ENCODE measurements at places on chromosomes 2 and 18. TPM values are rescaled to one million over a fixed set of nuclear protein-coding genes. Genes with fewer than 3 reads are reported as not detected.

ITGB1BP1 gene
- 55.1 TPM for total RNA-seq

DNA sequence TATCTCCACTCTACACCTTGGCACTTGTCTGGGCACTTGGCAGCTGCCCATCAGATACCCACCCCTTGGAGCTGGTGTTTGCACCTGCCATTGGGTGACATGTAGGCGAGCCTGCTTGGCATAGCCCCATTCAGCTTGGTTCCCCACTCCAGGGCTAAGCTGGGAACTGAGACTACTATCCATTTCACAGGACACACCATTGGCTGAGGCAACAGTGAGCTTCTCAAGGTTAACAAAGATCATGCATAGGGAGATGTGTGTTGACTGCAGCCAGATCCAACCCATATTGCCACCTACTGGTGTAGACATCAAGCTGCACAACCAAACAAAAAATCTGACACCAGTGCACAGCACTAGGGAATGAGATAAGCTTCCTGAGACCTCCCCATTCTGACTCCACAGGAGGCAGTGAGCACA is 1389.8 kb upstream of the TMEFF2 start:
- no peaks in the 10 kb centered on the region for H3K4me1 ChIP-seq
- H3K27ac ChIP-seq: no peak overlapping the region
- H3K27me3 ChIP-seq: no peaks in the 10 kb centered on the region
- H3K36me3 ChIP-seq: no peaks in the 10 kb centered on the region

GDF7 gene
- 0.26 TPM for total RNA-seq

AGXT gene
- total RNA-seq: not detected

DNA sequence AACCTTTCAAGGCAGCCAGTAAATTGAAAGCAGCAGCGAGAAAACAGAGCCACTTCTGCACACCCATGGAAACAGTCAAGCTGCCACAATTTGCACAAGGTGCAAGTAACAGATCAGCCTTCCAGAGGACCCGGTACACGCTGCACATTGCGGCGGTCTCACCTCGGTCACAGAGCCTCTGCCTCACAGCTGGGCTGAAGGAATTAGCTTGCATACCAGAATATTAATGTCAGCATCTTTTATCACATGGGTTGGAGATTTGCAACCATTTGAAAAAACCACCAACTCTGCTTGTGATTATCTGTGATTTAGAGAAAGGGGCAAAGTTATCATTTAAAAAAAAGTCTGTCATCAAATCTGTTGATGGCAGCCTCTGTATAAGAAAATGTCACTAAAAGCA is 330.5 kb upstream of the TCF4 start:
- no peak overlapping the region for H3K27ac ChIP-seq
- H3K36me3 ChIP-seq: no peaks in the 10 kb centered on the region
- DNase-seq: no peak
- H3K4me3 ChIP-seq: no peak overlapping the region

DNA sequence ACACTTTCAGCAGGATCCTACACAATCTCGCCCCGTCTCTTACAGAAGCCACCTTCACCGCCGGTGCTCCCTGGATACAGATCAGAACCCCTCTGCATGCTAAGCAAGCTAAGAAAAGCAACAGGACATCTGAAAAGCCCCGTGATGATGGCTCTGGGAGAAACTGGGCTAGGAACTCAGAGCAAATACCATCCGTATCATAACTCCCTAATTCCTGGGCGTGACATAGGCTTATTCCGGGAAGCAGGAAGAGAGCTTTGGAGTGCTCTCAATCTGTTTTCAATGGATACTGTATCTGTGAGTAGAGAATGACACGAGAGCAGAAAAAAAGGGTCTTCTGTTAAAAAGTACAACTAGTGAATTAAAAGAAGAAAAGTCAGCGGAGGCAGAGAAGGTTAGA is 121.6 kb downstream of the SPP2 start:
- no peak overlapping the region for H3K4me3 ChIP-seq
- no peak overlapping the region for H3K27ac ChIP-seq
- H3K27me3 ChIP-seq: no peaks in the 10 kb centered on the region
- no peaks in the 10 kb centered on the region for H3K4me1 ChIP-seq
- DNase-seq: no peak
- no peaks in the 10 kb centered on the region for H3K36me3 ChIP-seq

- no peaks in the 10 kb centered on the region for H3K4me1 ChIP-seq
- no peaks in the 10 kb centered on the region for H3K27me3 ChIP-seq
- H3K27ac ChIP-seq: no peak overlapping the region
- no peak for DNase-seq
Measured at GRCh38 chr2:121326628-121327027, 41.6 kb upstream of the TFCP2L1 start.

DNA sequence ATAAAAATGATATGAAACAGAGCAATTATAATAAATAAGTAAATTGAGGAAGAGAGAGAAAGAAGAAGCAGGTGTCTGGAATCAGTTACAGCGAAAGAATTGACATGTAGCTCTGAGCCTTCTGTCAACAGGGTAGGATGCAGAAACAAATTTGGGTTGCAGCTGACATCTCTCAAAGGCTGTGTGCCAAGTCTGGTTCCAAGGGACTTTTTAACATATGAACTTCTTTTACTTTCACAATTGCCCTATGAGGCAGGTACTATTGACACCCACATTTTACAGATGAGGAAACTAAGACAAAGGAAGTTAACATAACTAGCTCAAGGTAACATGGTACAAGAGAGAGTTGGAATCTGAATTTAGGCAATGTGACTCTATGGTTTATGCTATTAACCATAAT is 260.0 kb downstream of the ASXL3 start:
- no peaks in the 10 kb centered on the region for H3K27me3 ChIP-seq
- no peak overlapping the region for H3K27ac ChIP-seq
- DNase-seq: no peak
- no peaks in the 10 kb centered on the region for H3K4me1 ChIP-seq
- no peak overlapping the region for H3K4me3 ChIP-seq

GRCh38 chr2:30209227-30209626 is 22.1 kb upstream of the LBH start:
- no peaks in the 10 kb centered on the region for H3K36me3 ChIP-seq
- no peak overlapping the region for H3K27ac ChIP-seq
- DNase-seq: peak; percentile 39
- no peaks in the 10 kb centered on the region for H3K27me3 ChIP-seq
- H3K4me1 ChIP-seq: peaks cover 23% of the 10 kb centered on the region

GRCh38 chr2:191304939-191305875 is 60.0 kb downstream of the MYO1B start:
- H3K4me1 ChIP-seq: no peaks in the 10 kb centered on the region
- H3K36me3 ChIP-seq: no peaks in the 10 kb centered on the region
- no peak overlapping the region for H3K27ac ChIP-seq
- no peaks in the 10 kb centered on the region for H3K27me3 ChIP-seq
- no peak for DNase-seq

GRCh38 chr2:129237966-129238725 is 741.3 kb upstream of the RAB6C start:
- H3K27me3 ChIP-seq: no peaks in the 10 kb centered on the region
- H3K27ac ChIP-seq: no peak overlapping the region
- no peaks in the 10 kb centered on the region for H3K36me3 ChIP-seq
- H3K4me3 ChIP-seq: no peak overlapping the region
- DNase-seq: no peak

- no peaks in the 10 kb centered on the region for H3K36me3 ChIP-seq
- no peak for DNase-seq
- H3K27ac ChIP-seq: no peak overlapping the region
- no peaks in the 10 kb centered on the region for H3K27me3 ChIP-seq
- H3K4me1 ChIP-seq: no peaks in the 10 kb centered on the region
- H3K4me3 ChIP-seq: no peak overlapping the region
Measured at GRCh38 chr2:121483021-121483420, 47.7 kb upstream of the RNU4ATAC start.

DNA sequence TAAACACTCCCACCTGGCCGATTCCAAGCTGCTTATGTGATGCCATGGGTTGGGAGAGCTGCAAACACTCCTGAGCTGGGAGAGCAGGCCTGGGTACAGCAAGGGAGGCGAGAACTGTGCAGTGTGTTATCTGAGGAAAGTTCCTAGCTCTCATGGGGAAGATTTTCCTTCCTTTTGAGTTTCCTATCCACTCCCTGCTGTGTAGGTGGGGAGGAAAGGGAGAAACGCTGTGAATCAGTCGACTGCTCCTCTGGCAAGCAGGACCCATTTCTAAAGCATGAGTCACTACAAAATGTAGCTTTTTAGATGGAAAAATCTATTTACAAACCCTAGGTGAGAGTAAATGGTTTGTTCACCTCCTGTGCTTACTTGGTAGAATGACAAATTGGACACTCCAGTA is 80.4 kb downstream of the SH3RF3 start:
- no peak for DNase-seq
- no peaks in the 10 kb centered on the region for H3K36me3 ChIP-seq

LIPG gene
- not detected for total RNA-seq

DNA sequence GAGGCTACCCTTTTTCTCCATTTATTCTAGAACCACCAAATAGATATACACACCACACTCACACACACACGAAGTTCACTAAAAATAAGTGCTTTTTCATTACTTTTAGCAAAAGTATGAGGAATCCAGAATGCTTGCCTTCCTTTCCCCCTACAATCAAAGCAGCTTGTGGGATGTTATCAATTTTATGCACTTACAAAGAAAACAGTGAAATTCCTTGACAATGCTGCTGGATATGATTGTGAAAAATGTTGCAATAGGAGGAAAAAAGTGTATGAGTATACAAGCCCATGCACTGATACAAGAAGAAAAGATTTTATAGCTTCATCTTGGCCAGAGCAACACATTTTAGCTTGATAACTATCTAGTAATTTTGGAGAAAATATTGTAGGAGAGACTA is 269.2 kb downstream of the XIRP2 start:
- no peaks in the 10 kb centered on the region for H3K27me3 ChIP-seq
- H3K27ac ChIP-seq: no peak overlapping the region
- no peaks in the 10 kb centered on the region for H3K4me1 ChIP-seq
- no peaks in the 10 kb centered on the region for H3K36me3 ChIP-seq
- no peak for DNase-seq
- no peak overlapping the region for H3K4me3 ChIP-seq

Measured in CD4-positive, alpha-beta memory T cell (primary cell).